Activated CD8-positive, alpha-beta memory T cell treated with anti-CD3 and anti-CD28 coated beads, Interleukin-2, amount 10 ng/mL, durations not matched to agents 7 days and 5 days (primary cell): ENCODE measurements at places on chromosomes 3 and 15. TPM values are rescaled to one million over a fixed set of nuclear protein-coding genes. Genes with fewer than 3 reads are reported as not detected.

Gene SLC12A8
- 1.3 TPM for total RNA-seq

Gene ZBED2
- 90.6 TPM for total RNA-seq

GRCh38 chr3:191355406-191355805 is 25.1 kb upstream of the UTS2B start:
- peaks cover 3% of the 10 kb centered on the region for H3K36me3 ChIP-seq
- H3K4me3 ChIP-seq = no peak overlapping the region
- DNase-seq = no peak

DNA sequence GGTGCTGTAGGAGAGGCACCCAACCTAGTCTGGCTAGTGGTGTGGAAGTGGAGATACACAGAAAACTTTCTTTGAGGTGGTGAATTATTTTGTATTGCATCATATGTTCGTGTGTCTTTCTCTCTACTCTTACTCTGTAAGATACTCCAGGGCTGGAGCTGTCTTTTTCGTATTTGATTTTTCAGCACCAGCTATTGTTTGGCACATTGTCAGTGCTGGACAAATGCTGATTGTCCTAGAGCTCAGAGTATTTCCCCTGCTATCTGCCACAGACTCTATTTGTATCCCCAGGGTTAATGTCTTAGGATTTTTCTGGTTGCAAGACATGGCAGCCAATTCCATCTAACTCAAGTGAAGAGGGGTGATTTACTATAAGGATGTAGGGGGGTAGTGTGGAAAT is 110.5 kb downstream of the SAMMSON start:
- DNase-seq = no peak
- H3K4me3 ChIP-seq = no peak overlapping the region
- no peak overlapping the region for H3K27ac ChIP-seq
- no peaks in the 10 kb centered on the region for H3K27me3 ChIP-seq

DNA sequence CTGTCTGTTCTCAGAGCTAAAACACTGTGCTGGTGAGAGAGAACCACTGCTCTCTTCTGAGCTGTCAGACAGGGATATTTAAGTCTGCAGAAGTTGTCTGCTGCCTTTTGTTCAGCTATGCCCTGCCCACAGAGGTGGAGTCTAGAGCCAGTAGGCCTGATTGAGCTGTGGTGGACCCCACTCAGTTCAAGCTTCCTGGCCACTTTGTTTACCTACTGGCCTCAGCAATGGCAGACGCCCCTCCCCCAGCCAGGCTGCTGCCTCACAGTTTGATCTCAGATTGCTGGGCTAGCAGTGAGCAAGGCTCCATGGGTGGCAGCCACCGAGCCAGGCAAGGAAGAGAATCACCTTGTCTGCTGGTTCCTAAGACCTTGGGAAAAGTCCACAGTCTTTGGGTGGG is 21.0 kb upstream of the CACNA1D start:
- peaks cover 26% of the 10 kb centered on the region for H3K27me3 ChIP-seq
- no peak overlapping the region for H3K27ac ChIP-seq
- H3K4me3 ChIP-seq = no peak overlapping the region
- no peak for DNase-seq

DNA sequence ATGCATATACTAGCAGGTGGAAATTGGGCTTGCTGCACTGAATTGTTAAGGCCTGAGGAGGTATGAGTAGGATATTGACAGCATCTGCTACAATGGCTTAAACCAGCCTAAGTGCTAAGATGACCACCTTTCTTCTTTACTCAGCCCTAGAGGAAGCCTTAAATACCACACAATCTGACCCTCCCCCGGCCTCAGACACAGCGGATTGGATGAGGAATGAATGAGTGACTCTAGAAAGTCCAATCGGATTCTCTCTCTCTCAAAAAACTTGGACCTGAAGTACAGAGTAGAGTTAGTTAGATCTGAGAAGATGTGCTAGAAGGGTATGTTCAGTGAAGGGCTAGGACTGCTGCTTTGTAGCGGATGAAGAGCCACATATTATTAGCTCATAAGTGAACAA is 39.9 kb upstream of the C3orf49 start:
- H3K4me1 ChIP-seq = no peaks in the 10 kb centered on the region
- no peaks in the 10 kb centered on the region for H3K27me3 ChIP-seq
- DNase-seq = no peak
